ENCODE measurements at places on chromosomes 2 and 18.

GRCh38 chr2:17672583-17673317 is 80.9 kb downstream of the SMC6 start:
- no peak for DNase-seq

- no peak for DNase-seq
These were observed 36.4 kb upstream of the GLI2 start for GRCh38 chr2:120699292-120699691.

- DNase-seq = no peak
These were observed 383.3 kb downstream of the RBM43 start for GRCh38 chr2:150878356-150878755.

GRCh38 chr2:71566372-71566771 is 113.0 kb downstream of the DYSF start:
- no peak for DNase-seq

DNA sequence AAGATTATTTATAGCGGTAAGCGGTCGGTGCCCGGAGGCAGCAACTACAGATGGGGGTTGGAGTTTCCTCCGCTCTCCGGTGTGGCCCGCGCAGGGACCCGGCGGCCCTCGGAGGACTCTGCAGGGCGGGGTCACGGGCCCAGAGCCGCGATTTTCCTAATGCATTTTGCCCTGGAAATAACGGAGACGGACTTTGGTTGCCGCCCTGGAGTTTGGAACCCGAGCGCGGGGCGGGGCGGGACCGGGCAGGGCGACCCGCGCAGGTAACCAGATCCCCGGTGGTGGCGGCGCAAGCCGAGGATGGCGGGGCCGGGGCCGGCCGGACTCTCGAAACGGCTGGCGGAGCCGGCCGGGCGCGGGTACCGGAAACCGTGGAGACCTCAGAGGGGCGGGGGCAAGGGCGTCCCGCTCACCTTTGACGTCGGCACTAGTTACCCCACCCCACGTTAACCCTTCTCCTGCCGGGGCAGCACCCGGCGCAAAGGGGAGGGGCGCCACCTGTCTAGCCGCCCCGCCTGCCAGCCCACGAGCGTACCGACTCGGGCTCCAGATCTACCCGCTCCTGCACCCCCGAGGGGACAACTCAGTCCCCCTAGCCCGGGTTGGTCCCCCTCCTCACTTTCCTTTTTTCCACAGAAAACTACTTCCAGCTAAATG is 2.9 kb downstream of the CYP26B1 start:
- no peak for DNase-seq

GRCh38 chr2:232415736-232416520 is 9.3 kb downstream of the ALPG start:
- DNase-seq = no peak

GRCh38 chr2:122100346-122100745 is 344.9 kb downstream of the TSN start:
- no peak for DNase-seq

DNA sequence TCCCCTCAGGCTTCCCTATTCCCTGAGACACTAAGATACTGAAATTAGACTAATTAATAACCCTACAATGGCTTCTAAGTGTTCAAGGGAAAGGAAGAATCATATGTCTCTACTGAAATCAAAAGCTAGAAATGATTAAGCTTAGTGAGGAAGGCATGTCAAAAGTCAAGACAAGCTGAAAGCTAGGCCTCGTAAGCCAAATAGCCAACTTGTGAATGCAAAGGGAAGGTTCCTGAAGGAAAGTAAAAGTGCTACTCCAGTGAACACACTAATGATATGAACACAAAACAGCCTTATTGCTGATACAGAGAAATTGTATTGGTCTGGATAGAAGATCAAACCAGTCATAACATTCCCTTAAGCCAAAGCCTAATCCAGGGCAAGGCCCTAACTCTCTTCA is 10.0 kb downstream of the ZC3H8 start:
- no peak for DNase-seq

- no peak for DNase-seq
These were observed 113.9 kb downstream of the CCDC85A start for GRCh38 chr2:56297671-56298070.

DNA sequence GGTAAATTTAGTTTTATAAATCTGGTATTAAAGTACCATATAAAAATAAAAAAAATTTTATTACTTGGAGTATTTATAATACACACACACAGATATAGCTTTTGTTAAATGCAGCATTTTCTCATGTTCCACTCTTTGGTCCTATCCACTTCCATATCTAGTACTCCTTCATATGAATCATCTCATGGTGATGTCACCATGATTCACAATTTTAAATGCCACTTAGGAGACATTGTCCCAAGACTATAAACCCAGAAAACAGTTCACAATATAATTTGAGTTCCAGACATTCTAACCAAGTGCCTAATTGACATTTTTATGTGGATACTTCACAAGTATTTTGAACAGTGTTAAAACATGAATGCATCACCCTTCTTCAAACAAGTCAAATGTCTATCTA is 1398.3 kb downstream of the DSC3 start:
- DNase-seq = no peak

- no peak for DNase-seq
These were observed 49.2 kb downstream of the SLC4A3 start for GRCh38 chr2:219676586-219676985.

DNA sequence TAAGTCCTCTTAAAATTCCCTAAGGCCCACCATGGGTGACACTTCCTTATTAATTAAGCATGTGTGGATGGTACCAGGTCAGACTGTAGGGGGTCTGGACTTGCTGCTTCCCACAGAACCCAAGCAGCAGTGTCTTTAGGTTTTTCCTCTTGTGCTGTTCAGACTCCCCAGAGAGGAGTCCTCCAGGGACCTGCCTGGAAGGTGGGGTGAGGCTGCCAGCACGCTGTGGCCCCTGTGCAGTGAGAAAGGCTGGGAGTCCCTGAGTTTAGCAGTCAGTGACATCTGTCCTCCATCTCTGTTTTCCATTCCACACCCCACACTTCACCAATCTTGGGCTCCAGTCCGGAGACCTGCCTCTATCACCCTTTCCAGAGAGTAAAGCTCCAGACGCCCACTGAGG is 18.0 kb upstream of the ST3GAL5 start:
- DNase-seq = no peak

DNA sequence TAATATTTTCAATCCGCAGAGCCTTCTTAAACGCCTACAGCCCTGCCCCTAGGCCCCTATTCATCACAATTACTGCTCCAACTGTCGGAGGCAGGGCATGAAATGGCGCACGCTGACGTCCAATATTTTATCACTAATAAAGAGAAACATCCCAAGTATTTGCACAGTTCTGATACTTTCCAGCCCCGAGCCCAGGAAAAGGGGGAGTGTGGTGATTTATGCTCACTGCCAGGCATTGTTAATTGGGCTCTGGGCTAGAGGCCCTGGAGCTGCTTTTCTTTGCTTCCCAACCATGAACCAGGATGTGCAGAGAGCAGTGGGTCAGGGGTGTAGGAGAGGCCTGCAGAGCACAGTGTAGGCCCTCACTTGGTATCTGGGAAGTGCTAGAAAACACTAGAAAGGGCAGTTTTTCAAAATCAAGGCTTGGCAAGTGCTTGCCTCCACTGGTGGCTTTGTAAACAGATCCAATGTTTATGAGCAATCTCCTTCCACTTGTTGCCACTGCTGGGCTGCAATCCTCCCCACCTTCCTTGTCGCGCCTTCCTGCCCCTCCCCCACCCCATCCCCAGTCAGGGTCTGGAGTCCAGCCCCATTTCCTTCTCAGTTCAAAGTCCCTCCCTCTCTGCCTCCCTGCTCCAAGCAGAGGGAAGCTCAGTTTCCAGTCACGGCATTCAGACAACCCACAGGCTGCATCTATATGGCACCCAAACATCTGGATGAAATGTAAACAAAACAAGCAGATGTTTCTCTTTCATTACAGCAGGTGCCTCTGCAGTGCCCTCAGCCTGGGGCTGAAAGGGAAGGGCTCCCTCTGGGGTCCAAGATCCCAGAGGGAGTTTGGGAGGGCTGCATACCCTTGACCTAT is 83.9 kb upstream of the PKDCC start:
- DNase-seq = no peak

DNA sequence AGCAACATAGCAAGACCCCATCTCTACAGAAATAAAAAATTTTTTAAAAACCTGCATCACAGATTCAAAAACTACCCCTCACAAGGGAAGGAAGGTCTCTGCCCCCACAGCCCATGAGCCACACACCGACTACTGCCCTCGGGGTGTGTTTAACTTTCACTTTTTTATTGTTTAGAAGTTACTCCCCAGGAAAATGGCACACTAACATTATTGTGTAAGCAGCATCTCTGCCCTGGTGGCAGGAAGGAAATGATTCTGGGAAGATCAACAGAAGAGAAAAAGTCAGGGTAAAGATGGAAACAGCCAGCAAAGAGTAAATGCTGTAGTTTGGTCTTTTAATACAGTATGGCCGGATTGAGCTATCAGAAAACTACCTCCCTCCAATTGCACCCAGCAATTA is 21.9 kb downstream of the TRABD2A start:
- no peak for DNase-seq

Measured in stimulated activated CD4-positive, alpha-beta T cell treated with anti-CD3 and anti-CD28 coated beads, Interleukin-4, amount 100 ng/mL, for 24 hours (primary cell).